ENCODE measurements at places on chromosomes 11 and 22. TPM values are rescaled to one million over a fixed set of nuclear protein-coding genes. Genes with fewer than 3 reads are reported as not detected.

Gene KRTAP5-11
- total RNA-seq = not detected

Gene GDPD4
- not detected for total RNA-seq

Gene MS4A15
- not detected for total RNA-seq

Gene ENTHD1
- not detected for total RNA-seq

Gene GNB1L
- 7.0 TPM for total RNA-seq

Gene PTPMT1
- total RNA-seq = 50.3 TPM

Gene CHRM1
- not detected for total RNA-seq

Gene SLC16A8
- not detected for total RNA-seq

Gene FAM83F
- total RNA-seq = not detected

Gene OR56A3
- total RNA-seq = not detected

Gene OR51B5
- total RNA-seq = not detected

Gene IL10RA
- total RNA-seq = 0.37 TPM

Gene OR52A1
- not detected for total RNA-seq

Gene OR56A1
- not detected for total RNA-seq

Gene TSGA10IP
- total RNA-seq = not detected

Gene ALDH3B2
- not detected for total RNA-seq

Gene ST13
- 172 TPM for total RNA-seq

Gene PPFIA1
- total RNA-seq = 33.1 TPM

Gene UVRAG
- 20.6 TPM for total RNA-seq

Gene CNGA4
- total RNA-seq = 0.37 TPM

Gene KCNJ1
- total RNA-seq = not detected

Gene LRRC4C
- total RNA-seq = not detected

Gene VPS26B
- total RNA-seq = 37.5 TPM

Gene UCP3
- 0.73 TPM for total RNA-seq

Gene MMP12
- total RNA-seq = 0.59 TPM

Gene NPAS4
- total RNA-seq = not detected

Gene CRACR2B
- 0.37 TPM for total RNA-seq

Gene POU2AF2
- not detected for total RNA-seq

Gene FGF4
- total RNA-seq = not detected

Gene FOSL1
- total RNA-seq = 42.3 TPM

Gene SCUBE1
- not detected for total RNA-seq

Gene GVQW3
- total RNA-seq = 2.9 TPM

Gene ACR
- not detected for total RNA-seq

Gene DEUP1
- total RNA-seq = not detected

Gene UBQLNL
- total RNA-seq = not detected

Gene SGSM1
- under 0.01 TPM for total RNA-seq

Gene OR5I1
- not detected for total RNA-seq

Gene ARHGEF17
- 11.4 TPM for total RNA-seq

Gene POU2AF3
- not detected for total RNA-seq

Gene DDT
- 132 TPM for total RNA-seq

Gene OR5A1
- not detected for total RNA-seq
